ENCODE measurements at places on chromosomes 12 and 14. TPM values are rescaled to one million over a fixed set of nuclear protein-coding genes. Genes with fewer than 3 reads are reported as not detected.
A peak's percentile ranks its signal among the peaks of the same experiment; 100 is the strongest.

Gene VRTN
- total RNA-seq, result not detected

Gene COL2A1
- total RNA-seq, result not detected

DNA sequence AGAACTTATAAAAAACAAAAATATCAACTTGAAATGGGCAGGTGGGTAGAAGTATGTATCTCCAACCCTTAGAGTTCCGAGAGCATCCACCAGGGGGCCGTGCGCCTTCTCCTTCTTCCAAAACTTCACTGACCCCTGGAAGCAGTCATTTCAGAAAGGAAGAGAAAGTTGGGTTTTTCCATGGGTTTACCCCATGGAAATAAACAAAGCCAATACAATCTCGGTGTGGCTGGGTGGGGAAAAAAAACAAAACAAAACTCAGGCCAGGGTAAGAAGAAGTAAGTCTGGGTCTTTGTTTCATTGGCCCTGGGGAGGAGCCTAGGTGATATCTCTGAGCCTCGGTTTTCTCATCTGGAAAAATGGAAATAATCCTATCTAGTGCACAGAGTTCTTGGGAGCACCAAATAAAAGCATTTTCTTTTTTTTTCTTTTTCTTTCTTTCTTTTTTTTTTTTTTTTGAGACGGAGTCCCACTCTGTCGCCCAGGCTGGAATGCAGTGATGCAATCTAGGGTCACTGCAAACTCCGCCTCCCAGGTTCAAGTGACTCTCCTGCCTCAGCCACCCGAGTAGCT is 33.6 kb upstream of the HNF1A start:
- DNase-seq, result peak; percentile 78

DNA sequence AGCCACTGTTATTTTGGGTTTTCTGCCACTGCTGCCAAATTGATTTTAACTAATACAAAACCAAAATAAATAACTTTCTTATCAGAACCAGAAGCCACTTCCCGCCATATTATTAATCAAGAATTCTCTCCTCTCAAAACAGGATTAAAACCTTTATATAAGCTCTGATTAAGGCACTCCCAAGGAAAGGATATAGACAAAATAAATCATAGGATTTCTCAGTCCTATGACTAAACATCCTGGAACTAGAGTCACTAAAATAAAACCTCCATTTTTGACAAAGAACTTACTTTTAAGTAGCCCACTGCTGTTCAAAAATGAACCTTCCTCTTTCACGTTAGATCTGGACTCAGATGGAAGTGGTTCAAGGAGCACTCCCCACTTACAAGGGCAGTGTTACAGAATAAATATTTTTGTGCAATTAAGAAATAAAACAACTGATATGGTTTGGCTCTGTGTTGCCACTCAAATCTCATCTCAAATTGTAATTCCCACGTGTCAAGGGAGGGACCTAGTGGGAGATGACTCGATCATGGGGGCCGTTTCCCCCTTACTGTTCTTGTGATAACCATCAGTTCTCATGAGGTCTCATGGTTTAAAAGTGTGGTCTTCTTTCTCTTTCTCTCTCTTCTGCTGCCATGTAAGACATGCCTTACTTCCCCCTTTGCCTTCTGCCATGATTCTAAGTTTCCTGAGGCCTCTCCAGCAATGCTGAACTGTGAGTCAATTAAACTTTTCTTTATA is 26.4 kb downstream of the GXYLT1 start:
- no peak for DNase-seq

Gene RTN1
- total RNA-seq, result 0.32 TPM

DNA sequence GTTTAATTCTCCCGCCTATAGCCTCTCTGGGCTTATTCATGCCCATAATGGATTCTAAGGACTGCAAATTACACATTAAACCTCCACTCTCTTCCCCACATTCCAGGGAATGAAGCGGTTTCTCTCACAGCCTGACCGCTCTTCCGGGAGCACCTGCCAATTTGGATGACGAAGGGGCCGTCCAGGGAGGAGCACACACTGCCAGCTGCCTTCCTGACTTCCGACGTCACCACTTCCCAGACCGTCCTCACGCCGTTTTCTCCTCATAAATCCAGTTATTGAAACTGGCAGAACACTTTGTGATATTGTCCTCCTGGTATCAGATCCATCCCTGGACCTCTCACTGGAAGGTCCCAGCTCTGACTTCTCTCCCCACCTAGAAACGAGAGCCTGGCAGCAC is 87.6 kb downstream of the GCH1 start:
- DNase-seq, result no peak

DNA sequence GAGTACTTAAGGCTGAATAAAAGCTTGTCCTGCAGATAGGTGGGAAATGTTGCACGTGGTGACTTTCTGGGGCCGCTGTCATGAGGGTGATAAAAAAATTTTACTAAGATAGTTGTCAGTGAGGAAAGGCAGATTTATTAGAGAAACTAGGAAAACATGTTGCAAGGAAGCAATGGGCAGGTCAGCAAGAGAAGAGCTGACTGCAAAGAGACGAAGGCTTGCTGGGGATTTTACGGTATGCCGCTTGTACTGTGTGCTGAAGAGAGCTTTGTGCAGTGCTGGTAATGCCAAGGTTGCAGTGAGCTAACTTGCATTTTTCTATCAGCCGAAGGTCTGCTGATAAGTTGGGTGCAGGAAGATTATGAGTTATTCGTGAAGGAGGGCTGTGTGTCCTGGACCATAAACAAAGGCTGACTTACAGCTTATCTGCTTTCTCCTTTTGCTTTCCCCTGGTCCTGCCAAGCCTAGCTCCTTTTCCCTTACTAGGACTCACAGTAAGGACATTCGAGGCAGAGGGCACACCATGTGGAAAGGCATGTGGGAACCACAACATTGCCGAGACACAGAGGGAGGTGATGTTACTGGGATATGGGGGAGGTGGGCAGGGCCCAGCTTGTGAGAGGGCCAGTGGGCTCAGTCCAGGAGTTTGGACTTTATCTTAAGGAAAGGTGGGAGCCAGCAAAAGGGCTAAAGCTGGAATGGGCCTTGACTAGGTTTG is 7.4 kb upstream of the CCDC88C start:
- no peak for DNase-seq

Gene SLC25A47
- not detected for total RNA-seq

GRCh38 chr14:101878211-101878821 is 86.1 kb upstream of the DYNC1H1 start:
- no peak for DNase-seq

Gene IKBIP
- 48.5 TPM for total RNA-seq

- peak; percentile 75 for DNase-seq
Observed at GRCh38 chr12:14153803-14154202, 172.4 kb upstream of the GRIN2B start.

- no peak for DNase-seq
Observed at GRCh38 chr12:50636505-50636904, 127.4 kb upstream of the ATF1 start.

Gene GLT8D2
- total RNA-seq, result not detected

DNA sequence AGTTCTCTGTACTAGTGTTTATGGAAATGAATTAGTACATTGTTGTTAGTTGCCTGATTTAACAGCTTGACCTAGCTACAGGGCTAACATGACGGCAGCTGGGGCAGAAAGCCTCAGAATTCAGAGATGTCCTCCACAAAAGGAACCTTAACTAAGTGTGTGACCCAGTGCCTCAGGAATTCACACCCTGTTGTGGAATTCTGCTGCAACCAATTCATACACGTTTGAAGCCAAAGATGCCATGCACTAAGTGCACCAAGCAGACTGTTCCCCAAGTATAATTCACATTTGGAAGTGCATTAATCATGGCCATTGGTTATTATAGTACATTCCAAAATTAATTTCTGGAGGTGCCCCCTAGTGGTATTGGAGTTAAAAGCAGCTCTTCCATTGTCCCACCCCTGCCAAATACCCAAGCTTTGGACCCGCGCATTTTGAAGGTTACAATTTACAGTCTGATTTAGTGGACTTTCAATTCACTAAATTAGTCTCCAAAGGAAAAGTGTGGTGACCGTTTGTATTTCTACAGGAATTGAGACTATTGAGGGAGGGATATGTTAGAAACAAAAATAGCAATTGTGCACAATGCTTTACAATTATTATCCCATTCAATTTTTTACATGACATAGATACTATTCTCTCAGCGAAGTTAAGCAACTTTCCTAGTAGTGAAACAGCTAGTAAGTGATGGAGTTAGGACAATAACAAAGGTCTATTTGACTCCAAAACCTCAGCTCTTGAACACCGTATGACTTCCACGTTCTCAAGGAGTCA is 85.9 kb downstream of the PAX9 start:
- DNase-seq, result peak; percentile 82

Gene CCDC38
- not detected for total RNA-seq

DNA sequence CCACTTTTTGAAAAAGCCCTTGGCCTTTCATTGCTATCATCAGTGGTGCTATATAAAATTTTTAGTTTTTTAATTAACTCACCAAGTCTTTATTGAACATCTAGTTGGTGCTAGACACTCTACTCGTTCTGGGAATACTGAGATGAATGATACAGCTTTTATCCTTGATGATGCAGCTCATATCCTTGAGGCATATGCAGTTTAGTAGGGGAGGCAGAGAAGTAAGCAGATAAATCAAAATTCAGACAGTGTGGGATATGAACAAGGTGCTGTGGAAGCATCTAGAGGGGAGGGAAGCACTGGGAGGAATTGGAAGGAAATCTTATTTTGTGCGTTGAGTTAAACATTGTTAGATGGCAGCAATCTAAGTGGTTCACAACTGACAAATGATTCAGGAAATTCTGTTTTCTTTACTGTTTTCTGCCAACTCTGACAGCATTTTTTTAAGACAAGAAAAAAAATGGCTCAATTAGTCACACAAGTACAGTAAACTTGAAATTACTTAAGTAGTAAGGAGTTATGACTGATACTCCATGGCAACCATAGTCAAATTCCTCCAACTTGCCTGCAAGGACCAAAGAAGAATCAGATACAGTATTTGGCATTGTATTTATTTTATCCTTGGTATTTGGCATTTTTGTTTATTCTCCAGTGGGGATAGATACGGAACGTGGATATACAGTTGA is 119.2 kb downstream of the TMTC2 start:
- no peak for DNase-seq

- DNase-seq, result no peak
Observed at GRCh38 chr14:59085207-59085739, 103.2 kb upstream of the DAAM1 start.

Gene SLC39A2
- total RNA-seq, result not detected

DNA sequence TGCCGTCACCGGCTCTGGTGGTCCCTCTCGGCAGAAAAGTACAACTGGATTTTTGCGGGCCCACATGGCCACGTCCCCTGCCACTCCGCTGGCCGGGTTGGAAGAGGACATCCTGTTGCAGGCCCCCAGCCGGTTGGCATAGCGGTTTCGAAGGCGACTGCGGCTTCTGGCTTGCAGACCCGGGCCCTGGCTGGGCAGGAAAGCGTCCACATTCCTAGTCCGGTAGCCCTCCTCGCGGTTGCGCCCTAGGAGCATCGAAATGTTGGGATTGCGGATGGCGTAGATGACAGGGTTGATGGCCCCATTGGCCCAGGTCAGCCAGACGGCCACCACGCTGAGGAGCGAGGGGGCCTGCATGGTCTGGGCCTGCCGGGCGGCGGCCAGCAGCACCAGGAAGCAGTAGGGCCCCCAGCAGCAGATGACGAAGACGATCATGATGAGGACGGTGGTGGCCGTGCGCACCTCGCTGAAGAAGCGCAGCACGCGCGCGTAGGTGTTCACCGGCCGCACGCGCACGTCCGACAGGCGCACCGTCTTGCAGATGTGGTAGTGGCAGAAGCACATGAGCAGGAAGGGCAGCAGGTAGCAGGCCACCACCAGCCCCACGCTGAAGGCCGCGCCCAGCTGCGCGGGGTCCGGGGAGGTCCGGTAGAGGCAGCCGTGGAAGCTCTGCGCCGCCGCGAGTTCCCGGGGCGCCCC is 1.2 kb downstream of the GPR135 start:
- no peak for DNase-seq

GRCh38 chr14:96663491-96664067 is 133.6 kb upstream of the VRK1 start:
- no peak for DNase-seq

DNA sequence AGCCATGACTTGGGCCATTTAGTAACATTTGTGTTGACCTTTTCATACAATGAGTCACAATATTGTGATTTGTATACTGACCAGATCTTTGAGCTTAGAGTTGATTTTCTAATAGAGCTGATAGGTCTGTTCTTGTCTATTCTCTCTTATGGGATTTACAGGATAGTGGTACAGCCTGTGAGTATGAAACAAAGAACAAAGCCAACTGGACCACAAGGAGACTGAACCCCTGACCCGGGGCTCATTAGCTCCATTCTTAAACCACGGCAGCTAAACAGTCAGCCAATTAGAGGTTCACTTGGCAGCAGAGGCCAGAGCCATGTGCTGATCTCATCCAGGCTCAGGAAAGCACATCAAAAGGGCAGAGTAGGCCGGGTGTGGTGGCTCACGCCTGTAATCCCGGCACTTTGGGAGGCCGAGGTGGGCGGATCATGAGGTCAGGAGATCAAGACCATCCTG is 59.1 kb upstream of the GNPNAT1 start:
- no peak for DNase-seq

Gene PIWIL1
- total RNA-seq, result not detected

DNA sequence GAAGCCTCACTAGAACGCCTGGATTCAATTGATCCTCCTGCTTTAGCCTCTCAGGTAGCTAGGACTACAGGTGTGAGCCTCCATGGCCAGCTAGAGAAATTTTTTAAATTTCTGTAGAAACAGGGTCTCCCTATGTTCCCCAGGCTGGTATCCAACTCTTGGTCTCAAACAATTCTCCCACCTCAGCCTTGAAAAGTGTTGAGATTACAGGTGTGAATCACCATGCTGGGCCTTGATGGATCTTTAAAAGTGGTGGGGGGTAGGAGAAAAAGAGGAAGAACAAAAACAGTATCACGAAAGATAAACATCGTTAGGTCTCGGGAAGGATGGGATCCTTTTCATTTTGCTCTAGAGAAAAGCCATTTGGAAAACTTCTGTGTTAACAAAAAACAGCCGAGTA is 4.5 kb downstream of the GYS2 start:
- DNase-seq, result no peak

Gene GCH1
- total RNA-seq, result 136 TPM

- DNase-seq, result no peak
Observed at GRCh38 chr14:85811340-85811739, 281.4 kb downstream of the FLRT2 start.

Gene PMEL
- 8.8 TPM for total RNA-seq

GRCh38 chr14:54278087-54278486 is 118.7 kb upstream of the CDKN3 start:
- peak; percentile 56 for DNase-seq

GRCh38 chr14:50060871-50061663 is 55.3 kb downstream of the VCPKMT start:
- no peak for DNase-seq

DNA sequence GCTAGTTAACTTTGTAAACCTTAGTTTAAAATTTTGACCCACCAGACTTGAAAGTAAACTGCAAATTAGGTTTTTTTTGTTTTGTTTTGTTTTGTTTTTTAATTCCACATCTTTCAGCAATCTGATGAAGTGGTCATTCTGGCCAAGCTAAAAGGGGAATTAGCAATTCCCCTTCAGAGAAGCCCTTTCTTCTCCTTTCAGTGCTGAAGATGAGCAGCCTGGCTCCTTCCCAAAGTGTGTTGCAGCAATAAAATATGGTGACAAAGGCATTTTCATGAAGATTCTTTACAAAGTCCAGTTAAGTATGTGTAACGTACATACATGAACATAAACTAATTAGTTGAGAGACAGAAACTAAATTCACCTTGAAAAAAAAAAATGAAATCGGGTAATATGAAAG is 380.1 kb downstream of the NOVA1 start:
- DNase-seq, result no peak

GRCh38 chr14:68374682-68375081 is 418.2 kb downstream of the ZFP36L1 start:
- DNase-seq, result no peak

GRCh38 chr14:52694761-52695480 is 437 bp downstream of the ERO1A start:
- peak; percentile 88 for DNase-seq

Gene SSTR1
- total RNA-seq, result not detected

GRCh38 chr12:112103758-112104503 is 4.7 kb downstream of the NAA25 start:
- DNase-seq, result no peak

Gene TEX22
- total RNA-seq, result 0.67 TPM

Data from Karpas-422 (cell line).